Central memory CD8-positive, alpha-beta T cell (primary cell): ENCODE measurements at places on chromosomes 7 and 10.

DNA sequence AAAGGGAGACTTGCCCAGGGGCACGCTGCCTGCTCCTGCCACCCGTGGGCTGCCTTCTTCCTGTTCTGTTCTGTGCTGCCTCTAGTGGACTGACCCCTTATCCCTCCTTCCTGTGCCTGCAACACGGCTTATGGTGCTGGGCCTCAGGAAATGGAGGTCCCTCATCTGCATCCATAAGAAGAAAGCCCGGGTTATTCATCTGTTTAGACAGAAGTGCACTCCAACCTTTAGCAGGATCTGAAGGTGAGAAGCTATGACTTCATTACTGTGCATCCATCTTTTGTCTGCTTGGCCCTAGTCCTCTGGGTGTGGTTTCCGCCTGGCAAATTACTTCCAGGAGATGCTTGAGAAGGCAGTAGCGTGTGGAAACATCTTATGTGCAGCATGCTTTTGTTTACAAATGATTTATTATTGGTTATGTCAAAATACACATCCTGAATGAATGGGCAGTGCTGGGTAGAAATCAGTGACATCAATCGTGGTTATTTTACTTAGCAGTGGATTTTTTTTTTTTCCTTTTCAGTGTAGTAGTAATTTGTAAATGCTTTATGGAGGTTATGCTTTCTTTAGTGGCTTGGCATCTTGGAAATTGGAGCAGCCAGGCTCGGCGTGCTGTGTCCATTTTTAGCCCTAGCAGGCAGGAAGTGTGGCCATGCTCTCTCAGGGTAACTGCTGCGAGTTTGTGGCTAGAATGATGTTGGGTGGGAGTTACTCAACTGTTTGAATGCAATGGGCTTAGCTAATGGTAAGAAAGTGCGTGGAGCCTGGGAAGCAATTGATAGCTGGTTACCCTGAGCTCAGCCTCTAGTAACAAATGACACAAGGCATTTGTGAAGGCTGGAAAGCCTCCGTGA lies 12.7 kb downstream of the PTPRE start:
- no peaks in the 10 kb centered on the region for H3K36me3 ChIP-seq
- H3K27me3 ChIP-seq = no peaks in the 10 kb centered on the region
- H3K4me3 ChIP-seq = no peak overlapping the region
- no peak for DNase-seq
- H3K4me1 ChIP-seq = no peaks in the 10 kb centered on the region

DNA sequence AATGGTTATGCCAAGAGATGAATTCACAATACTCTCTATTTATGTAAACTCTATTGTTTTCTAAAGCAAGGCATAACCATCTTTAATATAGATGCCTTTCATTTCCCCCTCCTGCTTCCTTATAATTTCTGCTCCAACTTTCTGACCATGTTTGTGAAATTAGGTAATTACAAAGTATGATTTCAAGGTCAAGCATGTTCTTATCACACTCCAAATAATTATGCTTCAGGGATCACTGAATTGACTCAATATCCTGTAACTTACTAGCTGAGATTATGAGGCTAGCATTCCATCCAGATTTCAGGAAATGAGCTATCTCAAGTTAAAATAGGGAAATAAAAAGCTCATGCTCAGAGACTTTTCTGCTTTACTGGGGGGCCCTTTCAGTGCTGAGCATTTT lies 655.9 kb upstream of the IGFBP3 start:
- no peak overlapping the region for H3K27ac ChIP-seq
- H3K36me3 ChIP-seq = no peaks in the 10 kb centered on the region
- no peak for DNase-seq

GRCh38 chr10:22252801-22253579 lies 35.2 kb upstream of the EBLN1 start:
- H3K27me3 ChIP-seq = no peaks in the 10 kb centered on the region
- H3K36me3 ChIP-seq = peaks cover 20% of the 10 kb centered on the region
- DNase-seq = peak; percentile 42

DNA sequence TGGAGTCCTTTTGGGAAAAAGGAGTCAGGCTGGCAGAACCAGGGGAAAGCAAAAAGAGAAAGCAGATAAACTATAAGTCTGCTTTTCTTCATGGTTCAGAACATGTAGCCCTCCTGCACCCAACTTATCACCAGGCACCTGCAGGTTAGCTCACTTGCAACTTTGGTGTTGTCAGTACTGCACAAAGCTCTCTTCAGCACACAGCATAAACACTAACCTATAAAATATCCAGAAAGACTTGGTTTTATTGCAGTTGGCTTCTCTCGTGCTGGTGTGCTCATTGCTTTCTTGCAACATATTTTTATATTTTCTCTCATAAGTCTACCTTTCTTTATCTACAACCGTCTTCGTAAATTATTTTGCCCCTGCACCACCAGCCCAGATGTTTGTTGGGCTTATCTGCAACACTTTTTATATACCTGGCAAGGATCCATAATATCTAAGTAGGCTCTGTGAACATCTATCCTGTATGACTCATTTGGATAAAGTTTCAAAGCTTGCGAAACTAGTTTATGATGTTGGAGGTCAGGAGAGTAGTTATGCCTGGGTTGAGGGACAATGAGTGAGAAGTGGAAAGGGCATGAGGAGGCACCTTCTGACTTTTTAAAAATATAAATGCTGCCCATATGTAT lies 164.6 kb downstream of the ANKRD30A start:
- H3K27ac ChIP-seq = no peak overlapping the region
- no peaks in the 10 kb centered on the region for H3K4me1 ChIP-seq
- no peaks in the 10 kb centered on the region for H3K27me3 ChIP-seq
- H3K36me3 ChIP-seq = no peaks in the 10 kb centered on the region
- H3K4me3 ChIP-seq = no peak overlapping the region
- no peak for DNase-seq

- no peak for DNase-seq
- H3K4me3 ChIP-seq = no peak overlapping the region
- peaks cover 7% of the 10 kb centered on the region for H3K27me3 ChIP-seq
- H3K27ac ChIP-seq = peak overlapping the region; percentile 39
- no peaks in the 10 kb centered on the region for H3K36me3 ChIP-seq
These were observed 15.6 kb downstream of the ASB13 start for GRCh38 chr10:5650664-5651387.

GRCh38 chr10:101228153-101228965 lies 904 bp downstream of the LBX1 start:
- H3K36me3 ChIP-seq = peaks cover 5% of the 10 kb centered on the region
- H3K27ac ChIP-seq = no peak overlapping the region
- H3K4me3 ChIP-seq = peak overlapping the region; percentile 76

- H3K27me3 ChIP-seq = no peaks in the 10 kb centered on the region
- DNase-seq = no peak
- no peak overlapping the region for H3K27ac ChIP-seq
- H3K4me1 ChIP-seq = no peaks in the 10 kb centered on the region
- H3K4me3 ChIP-seq = no peak overlapping the region
These were observed 91.0 kb downstream of the SEMA3D start for GRCh38 chr7:85095806-85096205.

DNA sequence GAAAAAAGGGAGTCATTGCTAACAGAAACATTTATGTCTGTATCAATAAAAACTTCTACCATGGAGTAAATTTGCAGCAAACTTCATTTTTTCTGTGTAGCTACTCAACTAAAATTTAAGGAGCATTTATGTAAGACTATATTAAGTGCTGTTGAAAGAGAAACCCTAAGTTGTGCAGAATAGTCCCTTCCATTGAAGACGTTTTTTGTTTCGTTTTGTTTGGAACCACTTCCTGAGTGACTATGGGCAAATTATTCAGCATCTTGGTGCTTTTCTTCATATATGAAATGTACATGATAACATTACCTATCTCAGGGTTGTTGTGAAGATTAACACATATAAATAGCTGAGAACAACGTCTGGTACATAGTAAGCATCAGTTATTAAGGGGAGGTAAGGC lies 24.3 kb downstream of the SEM1 start:
- H3K27ac ChIP-seq = peak overlapping the region; percentile 37
- no peak for DNase-seq
- H3K4me1 ChIP-seq = peaks cover 43% of the 10 kb centered on the region
- peaks cover 5% of the 10 kb centered on the region for H3K36me3 ChIP-seq
- no peaks in the 10 kb centered on the region for H3K27me3 ChIP-seq

DNA sequence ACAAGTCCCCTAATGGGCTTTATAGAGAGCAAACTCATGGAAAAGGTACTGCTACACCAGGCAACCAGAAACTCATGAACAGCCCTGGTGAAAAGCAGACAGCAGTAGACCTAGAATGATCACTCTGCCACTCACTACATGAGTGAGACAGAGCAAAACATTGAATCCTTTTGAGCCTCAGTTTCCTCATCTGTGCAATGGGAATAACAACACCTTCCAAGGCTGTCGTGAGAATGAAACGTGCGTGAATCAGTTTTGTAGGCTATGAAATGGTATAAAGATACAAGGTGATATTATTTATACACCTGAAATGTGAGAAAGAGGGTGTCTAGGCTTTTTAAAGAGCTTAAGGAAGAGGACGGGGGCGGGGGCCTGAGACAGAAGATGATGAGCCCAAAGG lies 14.3 kb upstream of the PROSER2 start:
- H3K27me3 ChIP-seq = peaks cover 63% of the 10 kb centered on the region
- H3K4me3 ChIP-seq = no peak overlapping the region
- H3K36me3 ChIP-seq = no peaks in the 10 kb centered on the region
